ENCODE measurements at places on chromosomes 6 and 20.

GRCh38 chr6:165092881-165093595 lies 216.4 kb downstream of the C6orf118 start:
- no peak for DNase-seq

DNA sequence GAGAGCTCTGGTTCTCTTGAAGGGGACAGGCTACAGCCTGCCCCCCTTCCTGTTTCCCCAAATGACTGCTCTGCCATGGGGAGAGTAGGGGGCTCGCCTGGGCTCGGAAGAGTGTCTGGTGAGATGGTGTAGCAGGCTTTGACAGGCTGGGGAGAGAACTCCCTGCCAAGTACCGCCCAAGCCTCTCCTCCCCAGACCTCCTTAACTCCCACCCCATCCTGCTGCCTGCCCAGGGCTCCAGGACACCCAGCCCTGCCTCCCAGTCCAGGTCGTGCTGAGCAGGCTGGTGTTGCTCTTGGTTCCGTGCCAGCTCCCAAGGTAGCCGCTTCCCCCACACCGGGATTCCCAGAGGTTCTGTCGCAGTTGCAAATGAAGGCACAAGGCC lies 9.8 kb downstream of the VEGFA start:
- no peak for DNase-seq

DNA sequence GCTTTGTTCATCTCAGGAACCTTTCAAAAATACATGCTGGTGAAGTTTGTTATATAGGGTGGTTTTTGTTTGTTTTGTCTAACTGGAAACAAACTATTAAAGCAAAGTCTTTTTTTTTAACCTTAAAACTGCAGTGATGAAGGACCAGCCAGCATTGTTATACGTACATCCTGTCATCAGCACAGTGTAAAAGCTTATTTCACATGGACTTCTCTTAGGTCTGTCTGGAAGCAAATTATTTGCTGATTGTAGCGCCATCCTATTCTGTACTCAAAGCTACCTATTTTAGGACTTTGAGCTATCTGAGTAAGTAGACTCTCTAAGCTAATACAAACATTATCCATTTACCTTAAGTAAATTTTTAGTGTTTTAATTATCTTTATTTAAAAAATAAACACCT lies 61.7 kb downstream of the SNX9 start:
- no peak for DNase-seq

- DNase-seq: no peak
Observed at GRCh38 chr6:36660771-36661471, 17.6 kb upstream of the CDKN1A start.

DNA sequence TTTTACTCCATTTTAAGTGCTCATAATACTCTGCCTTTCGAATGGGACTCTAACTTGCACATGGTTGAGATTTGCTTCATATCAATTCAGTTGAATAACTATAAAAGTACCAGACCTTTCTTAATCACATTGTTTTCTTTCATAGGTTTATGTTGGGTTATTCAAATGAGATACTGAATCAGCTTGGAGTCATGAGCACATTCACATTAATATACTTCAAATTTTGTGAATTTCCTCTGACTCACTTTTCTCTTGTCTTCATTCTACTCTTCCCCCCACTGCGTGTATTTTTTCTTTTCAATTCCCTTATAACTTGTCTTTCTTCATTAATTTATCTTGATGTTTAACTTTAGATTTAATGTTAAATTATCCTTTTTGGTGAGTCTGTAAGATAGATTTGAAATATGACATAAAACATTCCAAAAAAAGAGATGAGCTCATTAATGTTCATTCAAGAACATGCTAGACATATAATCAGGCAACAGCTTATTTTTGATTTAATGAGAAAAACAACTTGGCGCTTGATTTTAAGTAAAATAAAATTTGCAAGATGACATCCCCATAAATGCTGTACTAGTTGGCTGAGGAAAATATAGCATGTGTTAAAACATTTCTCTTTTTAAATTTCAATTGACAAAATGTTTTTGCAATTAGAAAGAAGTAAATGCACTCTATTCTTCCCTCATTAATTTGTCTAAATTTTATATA lies 736.0 kb downstream of the CD109 start:
- no peak for DNase-seq

- no peak for DNase-seq
Observed at GRCh38 chr20:62999580-62999979, 7.2 kb downstream of the BHLHE23 start.

- no peak for DNase-seq
Observed at GRCh38 chr6:53263917-53264316, 84.8 kb downstream of the ELOVL5 start.

DNA sequence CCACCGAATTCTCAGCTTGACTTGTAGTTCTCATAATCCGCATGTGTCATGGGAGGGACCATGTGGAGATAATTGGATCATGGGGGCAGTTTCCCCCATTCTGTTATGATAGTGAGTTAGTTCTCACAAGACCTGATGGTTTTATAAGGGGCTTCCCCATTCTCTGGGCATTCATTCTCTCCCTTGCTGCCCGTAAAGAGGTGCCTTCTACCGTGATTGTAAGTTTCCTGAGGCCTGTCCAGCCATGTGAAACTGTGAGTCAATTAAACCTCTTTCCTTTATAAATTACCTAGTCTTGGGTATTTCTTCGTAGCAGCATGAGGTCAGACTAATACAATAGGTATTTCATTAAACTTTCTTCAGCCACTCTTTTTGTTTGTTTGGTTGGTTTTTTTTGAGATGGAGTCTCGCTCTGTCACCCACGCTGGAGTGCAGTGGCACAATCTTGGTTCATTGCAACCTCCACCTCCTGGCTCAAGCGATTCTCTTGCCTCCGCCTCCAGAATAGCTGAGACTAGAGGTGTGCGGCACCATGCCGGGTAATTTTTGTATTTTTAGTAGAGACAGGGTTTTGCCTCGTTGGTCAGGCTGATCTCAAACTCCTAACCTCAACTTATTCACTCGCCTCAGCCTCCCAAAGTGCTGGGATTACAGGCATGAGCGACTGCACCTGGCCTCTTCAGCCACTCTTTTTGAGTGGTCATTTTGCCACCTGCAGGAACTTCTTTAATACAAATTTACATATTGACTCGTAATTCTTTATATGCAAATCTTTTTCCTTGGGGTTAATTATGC lies 36.3 kb downstream of the GSTA2 start:
- DNase-seq: no peak

GRCh38 chr20:58069207-58069606 lies 159.2 kb downstream of the ANKRD60 start:
- no peak for DNase-seq

DNA sequence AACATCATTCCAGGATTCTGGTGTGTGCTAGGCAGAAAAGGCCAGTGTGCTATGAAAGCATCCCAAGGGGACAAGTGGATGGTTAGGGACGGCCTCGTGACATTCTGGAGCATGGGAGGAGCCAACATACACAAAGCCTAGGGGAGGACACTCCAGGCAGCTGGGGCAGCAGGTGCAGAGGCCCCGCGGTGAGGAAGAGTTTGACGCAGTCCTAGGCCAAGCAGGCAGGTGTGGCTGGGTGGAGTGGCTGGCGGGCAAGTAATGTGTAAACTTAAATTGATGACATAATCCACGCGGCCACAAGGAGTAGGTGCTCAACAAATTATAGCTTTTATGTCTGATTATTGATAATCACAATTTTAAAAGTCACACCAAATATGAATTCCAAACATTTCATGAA lies 93.6 kb downstream of the TMEM242 start:
- no peak for DNase-seq

DNA sequence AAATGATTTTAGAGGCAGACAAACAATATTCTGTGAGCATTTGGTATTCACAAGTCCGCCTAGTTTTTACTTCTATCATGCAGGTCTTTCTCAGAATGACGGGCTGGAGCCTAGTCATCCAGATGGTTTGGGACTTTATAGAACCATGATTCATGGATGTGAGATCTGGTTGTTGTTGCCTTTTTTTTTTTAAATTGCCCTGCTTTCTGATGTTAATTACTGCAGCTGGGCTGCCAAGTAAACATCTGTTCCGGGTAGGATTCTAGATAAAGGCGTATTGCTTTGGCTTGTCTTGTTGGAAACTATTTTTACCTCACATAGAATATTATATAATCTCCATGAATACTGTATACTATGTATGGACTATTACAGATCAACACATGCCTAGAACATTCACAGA lies 58.1 kb downstream of the RNF217 start:
- DNase-seq: no peak

GRCh38 chr6:162971356-162971755 lies 243.6 kb downstream of the PACRG start:
- DNase-seq: no peak

GRCh38 chr6:408599-409102 lies 17.1 kb downstream of the IRF4 start:
- no peak for DNase-seq

All from stimulated activated CD4-positive, alpha-beta T cell treated with anti-CD3 and anti-CD28 coated beads, Interleukin-4, amount 100 ng/mL, for 4 hours (primary cell).